ENCODE measurements at places on chromosomes 2 and 18.

DNA sequence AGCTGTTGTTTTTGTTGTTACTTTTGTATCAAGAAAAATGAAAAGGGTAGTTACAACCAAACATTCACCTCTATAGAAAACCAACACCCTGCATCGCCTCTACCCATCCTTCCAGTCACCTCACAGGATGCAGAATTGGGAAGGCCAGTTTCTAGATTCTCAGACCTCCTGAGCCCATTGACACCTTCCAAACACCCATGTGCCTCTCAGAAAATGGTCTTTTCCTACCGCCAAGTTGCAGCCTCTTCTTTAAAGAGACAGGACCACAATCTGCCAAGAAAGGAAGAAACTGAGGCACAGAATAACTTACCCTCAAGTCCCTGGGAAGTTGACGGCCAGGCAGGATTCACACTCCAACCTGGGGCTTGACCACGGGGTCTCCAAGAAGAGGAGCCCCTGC, 101.4 kb downstream of the TNS1 start:
- DNase-seq = no peak

DNA sequence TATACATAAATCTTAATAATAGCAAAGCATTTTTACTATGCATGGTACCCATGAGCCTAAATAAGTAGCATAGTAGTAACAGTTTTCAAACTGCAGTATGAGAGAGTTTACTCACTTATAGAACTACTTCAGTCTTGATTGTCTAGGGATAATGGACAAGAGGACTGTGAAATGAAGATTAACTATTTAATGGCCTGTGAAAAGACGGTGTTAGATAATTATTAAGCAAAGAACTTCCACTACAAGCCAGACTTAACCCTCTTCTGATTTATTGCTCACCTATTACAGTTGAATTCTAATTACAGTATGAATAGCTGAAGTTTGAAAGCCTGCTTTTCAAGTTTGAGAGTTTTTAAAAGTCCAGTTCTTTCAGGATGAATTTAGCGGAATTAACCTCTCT, 18.9 kb downstream of the PIK3C3 start:
- DNase-seq = no peak

DNA sequence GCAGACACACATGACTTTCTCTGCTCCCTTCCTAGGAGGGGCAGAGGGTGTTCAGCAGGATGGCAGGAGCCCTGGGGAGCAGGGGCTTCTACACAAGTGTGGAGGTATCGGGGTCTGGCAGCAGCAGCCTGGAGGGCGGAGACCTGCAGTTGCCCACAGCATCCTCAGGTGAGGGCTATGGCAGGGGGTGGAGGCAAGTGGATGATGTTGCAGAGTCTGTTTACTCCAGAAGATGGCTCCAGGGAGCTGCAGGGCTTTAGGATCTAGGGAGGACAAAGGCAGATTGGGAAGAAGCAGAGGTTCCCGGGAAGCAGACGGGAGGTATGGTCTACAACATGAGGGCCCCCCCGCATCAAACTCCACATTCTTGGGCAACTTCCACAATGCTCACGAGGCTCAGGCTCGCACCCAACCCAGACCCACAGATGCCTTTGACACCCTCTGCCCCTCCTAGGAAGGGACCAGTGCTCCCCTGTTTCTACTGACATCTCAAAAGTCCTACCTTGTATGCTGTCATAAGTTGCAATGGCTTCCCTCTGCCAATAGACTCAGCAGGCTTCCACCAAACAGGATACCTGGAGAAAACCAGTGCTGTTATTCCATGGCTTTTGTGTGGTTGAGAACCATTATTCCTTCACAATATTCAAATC, 12.0 kb upstream of the ATP6V1C2 start:
- DNase-seq = no peak

- no peak for DNase-seq
Measured at GRCh38 chr2:25251422-25252273, 83.3 kb upstream of the POMC start.

GRCh38 chr2:64221935-64222334, 77.7 kb upstream of the PELI1 start:
- no peak for DNase-seq

DNA sequence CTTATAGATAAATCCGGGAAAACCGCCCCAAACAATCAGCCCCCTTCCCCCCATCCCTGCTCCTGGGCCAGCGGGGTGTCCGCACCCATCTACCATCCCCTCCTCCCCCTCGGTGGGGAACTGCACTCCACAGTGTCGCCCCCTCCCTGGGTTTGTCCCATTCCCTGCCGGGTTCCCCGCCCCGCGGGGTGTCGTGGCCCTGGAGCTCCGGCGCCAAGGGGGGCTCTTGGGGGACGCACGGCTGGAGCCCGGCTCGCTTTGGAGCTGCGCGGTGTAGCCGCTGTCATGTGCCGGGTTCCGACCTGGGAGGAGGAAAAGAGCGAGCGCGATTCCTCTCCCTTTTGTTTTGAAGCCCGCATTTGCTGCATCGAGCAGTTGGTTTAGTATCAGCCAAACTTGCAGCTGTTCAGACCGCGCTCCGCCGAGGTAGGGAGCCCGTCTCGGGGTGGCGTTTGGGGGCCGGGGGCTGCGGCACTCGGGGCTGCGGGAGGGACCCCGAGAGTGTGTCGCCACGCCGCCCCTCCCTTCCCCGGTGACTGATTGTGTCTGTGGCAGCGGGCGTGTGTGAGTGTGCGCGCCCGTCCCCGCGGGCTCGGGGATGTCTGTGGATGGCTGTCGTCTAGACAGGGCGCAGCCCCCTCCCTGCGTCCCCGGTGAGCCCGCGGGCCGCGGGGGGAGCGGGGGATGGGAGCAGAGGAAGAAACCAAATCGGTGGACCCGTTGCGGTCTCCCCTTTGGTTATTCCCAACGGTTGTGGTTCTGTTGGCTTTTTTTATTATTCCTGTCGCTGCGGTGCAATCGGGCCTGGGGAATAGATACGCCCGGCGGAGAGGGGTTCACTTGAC, 797 bp downstream of the CTIF start:
- DNase-seq = no peak

GRCh38 chr18:55136864-55137263, 177.6 kb upstream of the CCDC68 start:
- no peak for DNase-seq

GRCh38 chr2:134177351-134177931, 76.4 kb upstream of the MGAT5 start:
- no peak for DNase-seq

GRCh38 chr2:233210843-233211547, 40.5 kb upstream of the ATG16L1 start:
- no peak for DNase-seq

DNA sequence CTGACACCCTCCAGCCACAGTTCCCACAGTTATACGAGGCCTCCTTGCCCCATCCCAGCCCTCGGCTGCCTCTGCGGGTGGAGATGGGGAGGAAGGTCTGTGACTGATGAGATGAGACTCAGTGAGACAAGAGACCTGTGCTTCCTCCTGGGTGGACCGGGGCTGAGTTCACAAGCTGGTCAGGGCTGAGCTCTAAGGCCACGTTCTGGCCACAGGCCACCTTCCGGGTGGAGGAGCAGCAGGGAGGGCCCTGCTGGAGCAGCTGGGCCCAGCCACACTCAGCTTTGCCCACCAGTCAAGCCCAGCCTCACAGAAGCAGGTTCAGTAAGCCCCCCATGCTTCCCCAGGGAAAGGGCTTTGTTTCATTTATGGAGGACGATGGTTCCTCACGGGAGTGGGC, 214.7 kb downstream of the ANKRD30B start:
- no peak for DNase-seq

DNA sequence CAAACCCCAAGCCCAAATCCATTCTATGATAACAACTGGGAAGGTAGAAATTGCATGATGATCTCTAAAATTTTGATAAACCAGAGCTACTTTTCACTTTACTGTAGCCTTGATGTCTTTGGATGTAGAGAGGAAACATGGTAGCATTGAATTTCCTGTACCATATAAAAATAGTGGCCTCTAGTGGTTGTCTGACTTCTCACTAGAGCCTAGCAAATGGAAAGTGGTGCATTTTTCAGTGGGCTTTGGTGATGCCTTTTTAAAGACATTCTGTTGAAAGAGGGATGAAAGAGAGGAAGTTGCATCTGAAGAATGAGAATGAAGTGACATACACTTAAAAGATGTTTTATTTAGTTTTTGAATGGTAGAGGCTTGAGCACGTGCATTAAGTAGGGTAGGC, 662.2 kb downstream of the XIRP2 start:
- DNase-seq = no peak

DNA sequence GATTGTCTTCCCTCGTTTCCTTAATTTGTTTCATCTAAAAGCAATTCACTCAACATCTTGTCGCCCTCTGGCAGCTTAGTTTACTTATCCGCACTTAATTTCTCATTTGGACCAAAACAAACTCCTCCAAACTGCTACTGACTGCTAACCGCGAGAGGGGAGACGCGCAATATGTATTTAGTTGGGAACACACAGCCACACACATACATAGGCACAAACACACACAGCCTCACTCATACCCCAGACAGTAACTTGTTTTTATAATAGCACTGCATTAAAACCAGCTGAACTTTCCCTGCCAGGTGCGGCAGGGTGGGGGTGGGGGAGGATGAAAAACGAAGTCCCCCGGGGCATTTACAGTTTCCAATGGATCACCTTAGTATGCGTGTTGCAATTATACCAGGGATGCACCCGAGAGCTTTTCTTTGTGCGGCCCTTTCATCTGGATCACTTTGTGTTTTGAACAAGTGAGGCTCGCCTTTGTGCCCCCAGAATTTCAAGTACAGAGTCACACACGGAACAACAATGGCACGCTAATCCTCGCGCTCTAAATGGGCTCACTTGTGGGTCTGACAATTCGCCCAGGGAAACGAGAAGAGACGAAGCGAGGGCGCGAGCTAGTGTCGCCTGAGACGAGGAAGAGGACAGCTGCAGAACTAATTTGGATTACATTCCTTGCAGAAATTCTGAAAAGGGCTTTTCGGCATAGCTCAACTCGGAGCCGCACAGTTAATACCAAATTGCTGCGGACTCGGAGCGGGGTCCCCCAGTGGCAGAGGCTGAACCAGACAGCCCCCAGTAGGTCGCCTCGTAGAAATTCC, 2.4 kb downstream of the ERBB4 start:
- no peak for DNase-seq

- DNase-seq = no peak
Measured at GRCh38 chr2:16642088-16642487, 23.5 kb downstream of the CYRIA start.

GRCh38 chr2:230762317-230762896, 49.8 kb downstream of the CAB39 start:
- no peak for DNase-seq

DNA sequence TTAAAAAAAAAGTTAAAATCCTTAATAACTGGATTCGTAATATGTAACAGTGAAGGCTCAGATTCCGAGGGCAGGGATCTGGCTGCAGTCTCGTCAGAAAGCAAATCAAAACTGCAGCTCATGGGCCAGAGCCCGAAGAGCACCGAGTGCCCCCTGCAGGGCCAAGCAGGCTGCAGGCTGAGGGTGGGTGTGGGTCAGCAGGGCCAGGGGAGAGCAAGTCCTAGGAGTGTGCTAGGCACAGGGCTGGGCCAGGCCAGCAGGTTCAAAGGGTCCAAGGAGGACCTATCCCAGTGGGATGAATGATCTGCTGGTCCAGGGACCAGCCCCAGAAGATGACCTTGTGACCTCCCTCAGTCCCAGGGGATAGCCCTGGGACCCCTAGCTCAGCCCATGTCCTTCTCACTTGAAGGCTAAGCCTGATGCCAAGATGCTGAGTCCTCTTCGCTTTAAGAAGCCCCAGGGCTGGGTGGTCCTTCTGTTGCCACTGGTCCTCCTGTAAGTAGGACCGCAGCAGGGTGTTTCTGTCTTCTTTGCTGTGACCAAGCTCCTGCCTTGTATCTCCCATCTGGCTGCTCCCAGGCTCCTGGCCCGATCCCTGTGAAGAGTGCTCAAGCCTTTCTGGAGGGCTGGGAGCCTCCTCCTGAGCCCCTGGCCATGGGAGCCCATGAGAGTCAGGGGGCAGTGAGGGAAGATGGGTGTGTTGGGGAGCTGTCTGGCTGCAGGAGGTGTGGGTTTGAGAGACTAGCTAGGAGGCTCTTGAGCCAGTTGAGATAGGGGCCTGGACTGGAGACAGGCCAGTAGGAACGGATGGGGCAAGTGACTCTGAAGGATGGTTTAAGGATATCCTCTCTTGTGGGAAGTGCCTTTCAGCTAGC, 150.7 kb downstream of the DYSF start:
- no peak for DNase-seq

DNA sequence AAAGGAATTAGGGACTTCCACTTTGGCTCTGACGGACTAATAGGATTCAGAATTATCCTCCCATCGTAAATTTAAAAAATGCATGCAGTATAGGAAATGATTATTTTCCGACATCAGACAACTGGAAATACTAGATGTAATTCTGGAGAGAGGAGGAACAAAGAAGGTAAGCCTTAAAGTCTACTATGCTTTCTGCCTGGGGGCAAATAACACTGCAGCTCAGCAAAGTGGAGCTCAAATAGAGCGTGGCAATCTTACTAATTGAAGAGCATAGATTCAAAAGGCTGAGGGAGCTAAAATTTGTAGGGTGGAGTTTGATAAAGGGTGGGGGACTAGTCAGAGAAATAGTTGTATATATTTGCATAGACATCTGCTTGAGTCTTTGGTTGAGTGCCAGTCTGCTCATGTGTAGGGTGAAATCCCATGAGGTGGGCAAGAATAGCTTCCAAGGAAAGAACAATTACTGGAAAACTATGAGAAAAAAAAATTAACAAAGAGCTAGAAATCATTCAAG, 23.8 kb downstream of the COPS8 start:
- DNase-seq = no peak
